Pulmonary artery endothelial cell (primary cell): ENCODE measurements at places on chromosomes 4 and X. TPM values are rescaled to one million over a fixed set of nuclear protein-coding genes. Genes with fewer than 3 reads are reported as not detected.

PLK4 gene
- total RNA-seq: 19.2 and 33.5 TPM in 2 replicates

HSFX2 gene
- total RNA-seq: 0.21 TPM in 1 of 2 replicates, not detected in the other

ITM2A gene
- total RNA-seq: 1.5 and 15.4 TPM in 2 replicates

ZNF280C gene
- 2.3 and 2.7 TPM in 2 replicates for total RNA-seq

EREG gene
- not detected in 2 replicates for total RNA-seq

SFRP2 gene
- total RNA-seq: not detected in 2 replicates

KCNE5 gene
- 0.11 and 0.13 TPM in 2 replicates for total RNA-seq

PDS5A gene
- total RNA-seq: 62.8 and 82.1 TPM in 2 replicates

TMEM35A gene
- total RNA-seq: 3.1 and 9.1 TPM in 2 replicates

MAGEB10 gene
- not detected in 2 replicates for total RNA-seq

UGT2A1 gene
- 0.53 and 1.1 TPM in 2 replicates for total RNA-seq

SLIT2 gene
- total RNA-seq: 10.1 and 24.2 TPM in 2 replicates

SYP gene
- 0.13 and 0.14 TPM in 2 replicates for total RNA-seq

SPANXN2 gene
- total RNA-seq: not detected in 2 replicates

ADGRL3 gene
- total RNA-seq: not detected in 2 replicates

DNA sequence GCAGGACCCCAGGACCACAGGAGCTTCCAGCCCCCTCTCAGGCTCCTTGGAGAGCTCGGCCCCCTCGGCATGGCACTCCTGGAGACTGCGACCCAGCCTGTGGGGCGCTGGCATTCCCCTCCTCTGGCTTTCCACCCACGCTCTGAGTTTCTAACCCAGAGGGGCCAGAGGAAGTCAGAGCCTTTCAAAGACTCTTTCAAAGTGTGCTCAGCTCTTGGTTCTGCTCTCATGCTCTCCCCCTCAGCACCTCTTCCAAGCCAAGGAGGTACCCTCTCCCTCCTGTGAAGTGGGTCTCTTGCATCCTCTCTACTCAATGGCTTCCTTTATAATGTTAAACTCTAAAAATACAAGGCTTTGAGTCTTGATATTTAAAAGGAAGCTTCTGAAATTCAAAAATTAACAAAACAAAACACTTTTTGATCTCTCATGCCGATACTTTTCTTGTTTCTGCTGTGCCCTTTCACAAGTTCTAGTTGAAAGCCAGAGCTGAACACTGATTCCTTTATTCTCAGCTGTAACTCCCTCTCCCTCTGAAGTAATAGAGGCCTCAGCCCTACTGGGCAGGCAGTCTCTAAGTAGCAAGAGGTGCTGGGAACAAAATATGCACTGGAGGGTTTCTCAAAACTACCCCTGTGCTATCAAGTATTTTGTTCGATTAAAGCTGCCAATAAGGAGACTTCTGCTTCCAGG, 82.8 kb downstream of the NAT8L start:
- DNase-seq: no peak

DNA sequence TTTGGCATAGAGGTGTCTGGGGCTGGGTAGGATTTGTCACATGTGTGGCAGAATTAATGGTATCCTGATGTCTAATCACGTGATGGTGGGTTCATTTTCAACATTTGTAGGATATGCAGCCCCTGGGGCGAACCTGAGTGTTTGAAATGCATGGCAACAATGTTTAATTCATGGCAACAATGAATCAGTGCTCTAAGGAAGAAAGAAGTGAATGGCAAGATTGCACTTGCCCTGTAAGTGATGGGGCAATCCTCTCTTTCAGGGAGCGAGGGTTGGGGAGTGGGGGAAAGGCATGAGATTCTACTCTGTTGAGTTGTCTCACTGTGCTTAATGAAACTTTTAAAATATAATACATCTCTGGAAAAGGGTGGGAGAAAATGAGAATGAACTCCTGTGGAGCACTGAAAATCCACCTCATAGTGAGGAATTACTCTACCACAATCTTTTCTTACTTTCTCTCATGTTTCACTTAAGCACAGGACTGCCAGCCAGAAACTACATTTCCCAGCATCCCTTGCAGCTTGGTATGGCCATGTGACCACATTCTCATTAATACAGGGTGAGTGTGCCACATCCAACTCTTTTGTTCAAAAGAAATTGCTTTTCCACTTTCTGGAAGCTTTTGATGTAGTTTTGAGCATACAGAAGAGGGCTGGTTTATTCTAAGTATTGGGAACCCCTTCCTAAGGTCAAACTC, 64.0 kb upstream of the PGM2 start:
- DNase-seq: no peak

DNA sequence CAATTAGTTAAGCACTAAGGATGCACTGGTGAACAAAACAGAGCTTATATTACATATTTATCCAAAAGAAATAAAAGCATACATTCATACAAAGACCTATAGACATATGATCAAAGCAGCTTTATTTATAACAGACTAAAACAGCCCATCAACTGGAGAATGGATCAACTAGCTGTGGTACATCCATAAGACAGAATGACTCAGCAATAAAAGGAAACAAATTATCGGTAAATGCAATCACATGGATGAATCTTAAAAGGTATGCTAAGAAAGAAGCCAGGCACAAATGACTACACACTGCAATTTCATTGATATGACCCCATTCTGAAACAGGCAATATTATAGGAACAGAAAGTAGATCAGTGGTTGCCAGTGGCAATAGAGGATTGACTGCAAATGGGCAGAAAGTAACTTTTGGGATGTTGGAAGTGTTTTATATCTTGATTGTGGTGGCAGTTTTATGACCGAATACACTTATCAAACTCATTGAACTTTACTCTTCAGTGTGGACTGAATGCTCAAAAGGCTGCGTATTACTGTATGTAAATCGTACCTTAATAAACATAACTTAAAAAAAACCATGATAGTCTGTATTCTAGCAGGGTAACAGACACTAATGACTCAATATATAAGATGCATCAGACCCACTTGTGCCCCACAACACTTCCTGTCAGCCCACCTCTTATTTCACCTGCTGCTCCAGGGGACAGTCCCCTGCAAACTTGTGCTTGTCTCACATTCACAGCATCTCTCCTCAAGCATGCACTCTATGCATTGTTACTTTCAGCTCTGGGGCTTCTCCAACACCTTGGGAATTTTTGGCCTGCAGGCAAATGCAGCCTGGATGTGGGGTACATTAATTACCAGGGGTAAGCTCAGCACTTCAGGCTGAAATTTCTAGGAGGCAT, 59.1 kb downstream of the MID1IP1 start:
- DNase-seq: no peak

DNA sequence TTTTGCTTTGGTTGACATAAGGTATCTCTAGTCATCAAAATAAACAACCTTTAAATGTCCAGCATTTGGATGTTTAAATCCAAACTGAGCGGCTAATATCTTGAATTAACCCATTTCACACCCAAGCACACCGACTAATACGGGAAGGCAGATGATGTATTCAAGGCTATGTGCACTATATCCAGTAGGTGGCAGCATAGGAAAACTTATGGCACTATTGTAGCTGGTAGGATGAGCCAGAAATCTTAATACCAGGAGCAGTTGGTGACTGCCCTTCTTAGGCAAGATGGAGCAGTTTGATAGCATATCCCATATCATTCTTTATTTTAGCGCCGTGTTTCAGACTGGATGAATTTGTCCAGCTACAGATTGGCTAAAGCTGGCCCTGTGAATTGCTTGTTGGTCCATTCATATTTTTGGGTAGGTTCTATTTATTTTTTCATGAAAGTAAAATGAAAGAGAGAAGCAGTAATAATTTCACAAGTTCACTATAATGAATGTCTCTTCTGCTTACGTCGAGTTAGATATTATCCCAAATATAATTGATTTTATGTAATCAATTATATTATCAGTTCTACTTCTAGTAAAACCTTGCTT, 24.4 kb downstream of the UCHL1 start:
- peak; percentile 51 for DNase-seq

DNA sequence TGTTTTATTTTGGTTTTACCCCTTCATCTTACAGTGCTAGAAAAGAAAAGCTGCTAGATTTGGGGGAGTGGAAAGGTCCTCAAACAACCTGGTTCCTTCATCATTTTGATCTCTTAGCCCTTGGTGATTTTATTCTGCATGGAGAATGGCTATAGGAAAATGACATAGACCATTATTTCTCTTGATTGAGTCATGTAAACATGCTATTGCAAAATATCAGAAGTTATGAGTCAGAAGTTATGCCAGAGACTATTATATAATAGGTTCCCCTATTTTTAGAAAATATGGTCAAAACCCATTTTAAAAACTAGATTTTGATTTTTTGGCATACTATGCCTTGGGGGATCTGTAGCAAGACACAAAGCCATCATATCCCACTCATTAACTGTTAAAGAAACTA, 83.7 kb upstream of the FAM9C start:
- DNase-seq: no peak

DNA sequence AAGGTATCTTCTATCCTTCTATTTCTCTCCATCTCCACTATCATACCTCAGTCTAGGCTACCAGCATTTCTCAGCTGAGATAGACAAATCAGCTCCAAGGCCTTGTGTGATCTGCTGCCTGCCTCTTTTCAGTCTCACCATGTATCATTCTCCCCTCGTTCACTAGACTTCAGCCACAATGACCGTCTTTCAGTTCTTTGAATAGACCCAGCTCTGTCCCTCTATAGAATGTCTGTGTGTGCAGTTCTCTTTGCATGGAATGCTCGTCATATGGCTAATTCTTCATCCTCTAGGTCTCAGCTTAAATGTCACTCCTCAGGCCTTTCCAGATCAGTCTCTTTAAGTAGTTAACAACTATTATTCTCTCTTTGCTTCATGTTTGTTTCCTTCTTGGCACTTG, 6.5 kb downstream of the IGBP1 start:
- DNase-seq: no peak

- DNase-seq: no peak
Measured at GRCh38 chr4:7647600-7648543, 213.1 kb upstream of the PSAPL1 start.

- DNase-seq: no peak
Measured at GRCh38 chr4:91448668-91449330, 855.0 kb upstream of the GRID2 start.

DNA sequence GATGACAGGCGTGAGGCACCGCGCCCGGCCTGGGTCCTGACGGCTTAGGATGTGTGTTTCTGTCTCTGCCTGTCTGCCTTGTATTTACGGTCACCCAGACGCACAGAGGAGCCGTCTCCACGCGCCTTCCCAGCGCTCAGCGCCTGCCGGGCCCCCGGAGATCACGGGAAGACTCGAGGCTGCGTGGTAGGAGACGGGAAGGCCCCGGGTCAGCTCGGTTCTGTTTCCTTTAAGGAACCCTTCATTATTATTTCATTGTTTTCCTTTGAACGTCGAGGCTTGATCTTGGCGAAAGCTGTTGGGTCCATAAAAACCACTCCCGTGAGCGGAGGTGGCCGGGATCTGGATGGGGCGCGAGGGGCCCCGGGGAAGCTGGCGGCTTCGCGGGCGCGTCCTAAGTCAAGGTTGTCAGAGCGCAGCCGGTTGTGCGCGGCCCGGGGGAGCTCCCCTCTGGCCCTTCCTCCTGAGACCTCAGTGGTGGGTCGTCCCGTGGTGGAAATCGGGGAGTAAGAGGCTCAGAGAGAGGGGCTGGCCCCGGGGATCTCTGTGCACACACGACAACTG, 1.3 kb downstream of the SHOX start:
- no peak for DNase-seq

GRCh38 chr4:119731146-119731742, 102.6 kb upstream of the PDE5A start:
- DNase-seq: no peak

GRCh38 chr4:59920416-59920815, 1279.7 kb upstream of the ADGRL3 start:
- no peak for DNase-seq

- no peak for DNase-seq
Measured at GRCh38 chrX:40318801-40319200, 221.0 kb upstream of the BCOR start.

DNA sequence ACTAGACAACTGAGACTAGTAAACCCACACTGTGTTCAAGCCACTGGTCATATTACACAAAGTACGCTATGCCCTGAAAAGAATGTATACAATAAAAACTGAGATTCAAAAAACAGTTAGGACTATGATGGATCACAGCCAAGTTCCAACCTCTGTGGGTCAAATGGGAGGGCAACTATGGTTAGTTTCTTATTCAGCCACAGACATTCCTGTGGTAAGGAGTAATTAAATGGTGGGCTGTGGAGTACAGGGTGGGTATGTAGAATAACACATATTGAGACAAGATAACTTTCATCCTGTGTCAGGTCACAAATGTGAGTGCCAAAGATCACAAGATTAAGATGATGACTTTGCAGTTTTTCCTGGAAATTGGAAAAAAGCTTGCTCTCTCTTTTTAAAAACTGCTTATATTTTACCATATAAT, 167.2 kb downstream of the NPNT start:
- DNase-seq: peak; percentile 36

GRCh38 chr4:67198727-67199126, 346.6 kb downstream of the CENPC start:
- no peak for DNase-seq

DNA sequence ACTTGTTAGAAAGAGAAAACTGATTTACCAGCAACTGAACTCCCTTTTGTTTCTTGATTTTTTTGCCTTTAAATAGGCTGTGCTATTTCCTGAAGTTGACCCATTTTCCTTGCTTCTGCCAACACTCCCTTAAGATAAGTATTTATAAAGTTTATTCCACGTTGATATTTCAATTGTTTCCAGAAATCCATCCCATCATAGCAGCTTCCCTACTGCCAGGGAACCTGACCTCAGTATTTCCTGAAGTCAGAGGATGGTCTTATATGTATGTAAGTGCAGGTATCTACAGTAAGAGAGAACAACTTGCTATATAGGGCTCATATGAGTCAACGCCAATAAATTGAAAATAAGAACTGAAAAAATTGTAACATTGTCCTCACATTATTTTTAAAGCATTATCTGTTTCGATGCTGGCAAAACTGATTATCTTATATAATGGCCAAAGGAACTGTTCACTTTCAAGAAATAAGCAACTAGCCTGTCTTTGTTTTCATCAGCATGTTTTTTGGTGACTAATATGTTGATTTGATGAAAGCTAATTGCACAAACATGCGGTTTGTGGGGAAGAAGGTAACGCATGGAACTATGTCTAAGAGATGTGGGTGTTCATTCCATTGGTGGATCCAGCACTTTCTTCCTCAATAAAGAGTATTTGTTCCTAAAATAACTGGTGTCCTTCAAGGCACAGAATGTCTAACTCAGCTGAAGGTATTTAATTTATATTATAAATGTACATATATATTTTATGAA, 4.7 kb downstream of the LIMCH1 start:
- DNase-seq: no peak

DNA sequence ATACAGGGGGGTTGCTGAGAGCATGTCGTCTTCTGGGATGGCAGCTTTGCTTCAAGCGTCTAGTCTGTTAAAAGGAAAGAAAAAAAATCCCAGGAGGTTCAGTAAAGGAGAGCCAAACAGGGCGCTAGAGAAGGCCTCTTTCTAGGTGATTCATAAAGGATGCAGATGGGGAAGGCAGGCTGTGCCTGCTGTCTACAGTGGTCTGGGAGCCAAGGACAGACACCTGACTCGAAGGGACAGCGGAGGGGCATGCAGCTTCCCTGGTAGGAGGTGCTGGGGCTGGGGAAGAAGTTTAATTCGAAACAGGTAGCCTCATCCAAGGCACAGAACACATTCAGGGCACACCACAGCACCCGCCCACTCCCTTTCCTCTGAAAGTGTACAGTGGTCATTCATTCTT, 19.9 kb downstream of the BCOR start:
- no peak for DNase-seq
